ENCODE measurements at places on chromosomes 2 and 18.

DNA sequence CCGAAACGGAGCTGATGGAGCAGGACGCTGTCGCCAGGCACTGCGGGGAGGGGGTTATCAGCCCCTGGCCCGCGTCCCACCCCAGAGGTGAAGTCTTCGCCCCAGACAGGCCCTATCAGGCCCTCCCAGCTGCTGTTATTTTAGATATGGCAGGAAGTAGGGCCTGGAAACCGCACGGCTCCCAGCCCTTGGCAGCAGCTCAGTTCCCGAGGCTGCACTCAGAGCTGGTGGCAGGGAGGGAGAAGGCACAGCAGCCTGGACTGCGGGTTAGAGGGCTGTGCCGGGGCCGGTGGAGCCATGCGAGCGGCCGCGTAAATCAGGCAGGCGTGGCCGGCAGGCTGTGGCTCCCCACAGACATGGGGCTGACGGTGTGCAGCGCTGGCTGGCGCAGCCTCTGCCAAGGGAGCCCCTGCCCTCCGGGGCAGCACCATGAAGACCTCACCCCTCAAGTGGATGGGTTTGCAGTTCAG is 111.4 kb downstream of the NFATC1 start:
- DNase-seq: peak; percentile 81

DNA sequence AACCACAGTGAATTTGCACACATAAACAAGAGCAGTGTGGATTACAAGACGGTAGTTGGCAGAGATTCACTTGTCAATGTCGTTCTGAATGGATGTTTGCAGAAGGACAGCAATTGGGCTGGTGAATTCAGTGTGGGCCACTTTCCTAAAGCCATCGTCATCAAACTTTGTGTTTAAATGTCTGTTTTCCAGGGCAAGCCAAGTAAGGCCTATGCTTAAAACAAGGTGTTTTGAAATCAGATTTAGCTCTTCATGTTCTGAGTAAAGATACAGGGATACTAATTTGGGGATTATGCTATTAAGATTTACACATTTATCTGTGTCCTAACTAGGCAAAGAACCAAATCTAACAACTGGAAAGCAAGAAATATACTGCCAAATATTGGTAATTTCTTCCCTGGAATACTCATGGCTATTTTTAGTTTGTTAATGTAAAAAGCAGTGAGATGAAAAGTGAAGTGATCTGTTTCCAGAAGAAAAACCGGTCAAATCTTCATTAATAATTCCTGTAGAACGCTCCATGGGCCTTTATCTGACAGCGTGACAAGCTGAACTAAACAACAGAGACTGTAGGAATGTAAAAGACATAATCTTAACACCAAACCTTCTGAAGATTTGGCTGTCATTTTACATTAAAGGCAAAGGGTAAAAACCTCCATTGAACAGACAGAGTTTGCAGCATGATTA is 175.7 kb downstream of the ICOS start:
- no peak for DNase-seq

DNA sequence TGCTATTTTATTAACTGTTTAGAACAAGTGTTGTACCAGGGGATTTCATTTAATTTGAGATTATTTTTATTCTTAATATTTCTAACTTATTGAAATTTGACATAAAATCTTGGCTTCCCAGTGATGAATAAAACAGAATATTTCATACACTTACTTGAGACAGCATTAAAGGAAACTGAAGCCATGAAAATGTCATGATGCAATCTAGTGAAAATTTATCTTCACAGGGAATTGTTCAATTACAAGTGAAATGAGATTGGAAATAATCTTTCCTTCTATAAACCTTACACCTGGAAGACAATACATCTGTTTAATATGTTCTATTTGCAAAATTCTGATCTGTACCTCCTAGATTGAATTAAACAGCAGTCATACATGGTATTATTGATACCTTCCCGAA is 511.0 kb upstream of the CDH7 start:
- no peak for DNase-seq

DNA sequence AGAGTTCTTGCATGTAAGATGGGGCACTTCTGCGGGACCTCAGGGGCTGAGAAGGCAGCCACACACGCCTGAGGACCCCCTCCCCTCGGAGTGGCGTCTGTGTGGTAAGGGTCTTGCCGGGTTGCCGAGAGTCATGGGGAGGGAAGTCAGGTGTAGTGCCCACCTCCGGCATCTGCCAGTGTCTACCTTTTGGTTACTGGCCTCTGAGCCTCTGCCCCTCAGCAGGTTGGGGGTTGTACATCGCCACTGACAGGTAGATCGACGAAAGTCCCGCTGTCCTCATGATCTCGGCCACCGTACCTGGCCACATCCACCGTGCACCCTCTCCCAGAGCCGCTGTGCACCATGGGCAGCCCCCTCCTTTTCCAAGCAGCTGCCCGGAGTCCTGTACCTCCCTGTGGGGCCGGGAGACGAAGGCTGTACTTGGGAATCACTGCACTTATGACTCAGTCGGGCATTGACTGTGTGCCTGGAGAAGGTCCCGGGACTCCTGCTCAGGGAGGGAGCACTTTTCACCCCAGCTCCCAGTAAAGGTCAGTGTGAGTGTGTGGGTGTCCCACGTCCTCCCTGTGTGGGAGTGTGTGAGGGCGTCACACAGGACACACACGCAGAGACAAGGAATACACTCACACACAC is 332.4 kb upstream of the MYT1L start:
- DNase-seq: no peak

- DNase-seq: peak; percentile 1
Observed at GRCh38 chr2:126370201-126370600, 285.8 kb upstream of the GYPC start.

DNA sequence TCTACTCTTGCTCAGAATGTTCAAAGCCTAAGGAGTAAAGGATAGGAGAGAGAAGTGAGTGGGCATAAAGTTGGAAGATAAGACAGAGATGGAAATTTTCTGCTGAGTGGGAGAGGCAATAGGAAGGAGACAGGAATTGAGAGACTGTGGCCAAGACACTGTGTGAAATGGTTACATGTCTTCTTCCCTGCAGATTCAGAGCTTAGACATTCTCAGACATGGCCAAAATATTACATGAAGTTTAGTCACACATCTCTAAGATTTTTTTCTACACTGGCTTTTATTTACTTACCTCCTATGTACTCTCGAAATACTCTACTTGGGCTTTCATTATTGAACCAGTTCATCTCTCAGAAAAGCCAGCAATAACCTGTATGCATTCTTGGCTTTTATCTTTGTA is 363.0 kb upstream of the FANCL start:
- DNase-seq: no peak

DNA sequence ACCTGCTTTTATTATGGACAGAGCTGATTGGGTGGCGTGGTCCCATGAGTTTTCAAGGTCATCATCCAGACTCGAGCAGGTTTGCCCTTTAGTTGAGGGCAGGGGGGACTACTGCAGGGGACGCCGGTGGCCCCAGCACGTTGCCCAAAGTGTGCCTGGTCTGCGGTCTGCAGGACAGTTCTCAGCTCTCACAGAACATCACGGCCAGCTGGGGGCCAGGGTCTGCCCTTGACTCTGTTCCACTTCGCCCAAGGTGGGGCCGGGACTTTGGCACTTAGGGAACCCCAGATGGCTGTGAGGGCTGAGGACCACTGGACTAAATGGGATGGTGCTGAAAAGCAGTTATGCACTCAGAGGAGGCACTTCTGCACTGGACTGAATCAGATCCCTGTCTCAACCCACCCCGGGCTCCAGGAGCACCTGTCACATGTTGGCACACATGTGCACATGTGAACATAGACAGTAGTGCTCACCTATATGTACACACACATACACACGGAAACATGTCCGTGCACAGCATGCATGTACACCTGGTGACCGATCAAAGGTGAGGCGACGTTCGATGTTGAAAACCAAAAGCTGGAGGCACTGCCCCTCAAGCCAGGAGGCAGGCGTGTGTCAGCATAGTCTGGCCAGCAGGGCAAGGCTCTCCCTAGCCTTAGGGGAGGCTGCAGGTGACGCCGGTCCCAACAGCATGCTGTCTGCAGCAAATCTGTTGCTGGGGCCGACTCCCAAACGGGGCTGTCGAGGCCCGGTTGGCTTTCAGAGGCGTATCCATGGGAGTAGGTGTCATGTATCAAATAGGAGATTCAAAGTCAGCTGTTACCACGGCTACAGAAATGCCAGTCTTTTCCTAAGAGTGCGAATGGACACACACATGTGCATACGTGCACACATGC is 10.2 kb downstream of the ANO7 start:
- no peak for DNase-seq

DNA sequence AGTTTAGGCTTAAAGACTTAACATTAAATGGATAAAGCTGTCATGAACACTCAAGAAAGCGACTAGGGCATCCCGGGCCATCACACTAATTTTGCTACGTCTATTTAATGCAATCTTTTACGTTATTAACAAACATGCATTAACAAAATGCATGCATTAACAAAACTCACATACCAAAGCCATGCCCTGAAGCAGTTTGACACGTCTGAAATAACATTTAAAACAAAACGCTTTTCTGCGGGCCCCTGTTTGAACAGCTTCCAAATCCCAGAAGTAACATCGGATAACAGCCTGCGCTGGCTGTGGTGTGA is 458 bp downstream of the B4GALT6 start:
- DNase-seq: no peak

DNA sequence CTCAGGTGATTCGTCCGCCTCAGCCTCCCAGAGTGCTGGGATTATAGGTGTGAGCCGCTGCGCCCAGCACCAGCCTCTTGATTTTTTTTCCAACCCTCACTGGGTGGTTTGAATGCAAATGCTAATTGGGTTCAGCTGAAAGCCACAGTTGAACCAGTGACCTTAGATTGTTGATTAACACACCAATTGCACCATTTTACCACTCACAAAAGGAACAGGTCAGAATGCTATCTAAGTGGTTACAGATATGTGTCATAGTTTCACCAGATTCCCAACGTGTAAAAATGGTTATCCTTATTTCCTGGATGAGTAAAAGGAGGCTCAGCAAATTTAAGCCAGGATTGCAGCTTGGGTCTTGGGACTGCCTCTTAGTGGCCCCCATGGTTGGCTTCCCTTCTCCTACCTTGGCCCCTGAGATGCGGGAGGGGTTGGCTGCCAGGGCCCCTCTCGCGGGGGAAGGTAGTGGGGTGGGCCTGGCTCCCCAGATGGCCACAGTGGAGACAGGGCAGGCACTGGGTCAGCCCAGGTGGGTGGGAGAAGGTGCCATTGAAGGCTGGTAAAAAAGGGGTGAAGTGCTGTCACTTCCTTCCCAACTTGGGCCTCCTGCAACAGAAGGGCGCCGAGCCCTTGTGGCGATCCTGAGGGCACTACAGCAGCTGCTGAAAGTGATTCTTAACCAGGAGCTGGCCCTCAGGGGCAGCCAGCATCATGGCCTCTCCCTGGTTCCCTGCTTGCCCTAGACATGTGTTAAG is 164.9 kb upstream of the HAAO start:
- DNase-seq: no peak
